Left kidney (tissue), 8 donors: ENCODE measurements at places on chromosomes 12 and 14.
A peak's percentile ranks its signal among the peaks of the same experiment; 100 is the strongest.

DNA sequence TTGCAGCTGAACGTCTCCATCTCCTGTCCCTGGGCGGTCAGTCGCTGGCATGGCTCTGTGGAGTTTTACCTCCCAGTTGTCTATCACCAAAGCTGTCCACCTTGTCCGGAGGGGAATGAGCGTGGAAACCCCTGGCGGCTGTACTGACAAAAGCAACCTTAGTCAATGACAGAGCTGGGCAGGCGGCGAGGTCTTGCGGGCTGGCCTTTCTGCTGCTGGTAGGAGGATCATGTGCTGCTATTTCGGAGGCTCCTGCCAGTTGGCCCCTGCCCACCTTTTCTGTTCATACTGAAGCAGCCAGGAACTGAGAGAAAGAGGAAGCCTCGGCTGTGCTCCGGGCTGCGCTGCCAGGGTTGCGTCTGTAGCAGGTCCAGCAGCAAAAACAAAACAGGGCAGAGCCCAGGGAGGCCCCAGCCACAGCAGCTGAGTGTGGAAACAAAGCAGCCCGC is 57.7 kb downstream of the HMGA2 start:
- peak; percentile 55 for DNase-seq

DNA sequence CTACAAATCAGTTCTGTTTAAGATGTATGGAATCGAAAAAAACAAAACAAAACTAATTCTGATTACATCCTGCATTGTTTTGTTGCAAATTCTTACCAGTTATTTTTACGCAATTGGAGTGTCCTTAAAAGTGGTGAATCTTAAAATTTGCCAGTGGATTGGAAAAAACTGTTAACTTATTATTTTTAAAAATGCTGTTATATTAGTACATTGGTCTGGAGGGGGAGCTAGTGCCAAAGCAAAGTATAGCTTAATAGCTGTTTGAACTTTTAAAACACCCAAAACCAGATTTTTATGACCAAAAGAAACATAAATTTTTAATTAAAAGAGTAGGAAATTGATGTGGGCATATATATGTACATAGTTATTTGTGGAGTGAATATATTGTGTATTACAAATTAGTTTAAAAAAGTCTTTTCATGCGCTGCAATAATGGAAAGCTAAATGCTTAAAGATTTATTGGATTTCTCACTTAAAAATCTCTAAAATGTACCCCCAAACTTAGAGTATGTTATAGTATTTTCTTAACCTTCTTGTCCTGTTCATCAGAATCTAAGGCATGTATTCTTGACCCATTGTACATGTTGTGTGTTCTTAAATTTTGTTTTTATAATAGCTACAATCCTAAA is 2.5 kb downstream of the FUT8 start:
- peak; percentile 22 for DNase-seq

DNA sequence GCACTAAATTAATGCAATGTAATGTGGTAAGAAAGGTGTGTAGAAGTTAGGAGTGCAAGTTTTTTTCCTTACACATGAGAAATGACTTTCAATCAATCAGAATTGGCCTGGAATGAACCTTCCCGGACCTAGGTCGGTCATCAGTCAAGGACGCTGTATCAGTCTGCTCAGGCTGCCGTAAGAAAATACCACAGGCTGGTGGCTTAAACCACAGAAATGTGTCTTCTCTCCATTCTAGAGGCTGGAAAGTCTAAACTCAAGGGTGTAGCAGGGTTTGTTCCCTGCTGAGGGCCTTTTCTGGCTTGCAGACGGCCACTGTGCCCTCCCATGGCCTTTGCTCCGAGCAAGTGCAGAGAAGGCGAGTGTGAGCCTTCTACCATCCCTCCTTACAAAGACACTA is 86.6 kb upstream of the DYNC1H1 start:
- no peak for DNase-seq

- no peak for DNase-seq
These were observed 530.1 kb downstream of the NRXN3 start for GRCh38 chr14:78700236-78700635.

GRCh38 chr14:62694075-62694474 is 351.2 kb downstream of the KCNH5 start:
- DNase-seq: no peak

DNA sequence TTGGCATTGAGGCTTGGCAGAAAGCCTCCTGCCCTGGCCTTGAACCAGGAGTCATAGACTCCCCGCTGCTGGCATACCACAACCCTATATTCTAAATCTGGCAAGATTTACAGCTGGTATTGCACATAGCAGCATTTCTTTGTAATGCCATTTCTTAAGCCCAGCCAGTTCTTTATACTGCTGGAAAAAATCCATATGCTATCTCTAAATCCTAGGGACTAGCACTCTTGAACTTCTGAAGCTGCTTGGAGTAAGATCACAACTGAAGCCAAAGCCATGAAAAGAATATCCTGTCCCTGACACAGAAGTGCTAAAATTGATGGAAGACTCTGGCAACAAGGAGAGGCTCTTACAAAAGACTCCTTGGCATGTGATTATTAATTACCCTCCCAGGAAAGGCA is 89.3 kb downstream of the KCNC2 start:
- DNase-seq: peak; percentile 88

GRCh38 chr12:63103494-63104131 is 47.4 kb downstream of the AVPR1A start:
- no peak for DNase-seq

DNA sequence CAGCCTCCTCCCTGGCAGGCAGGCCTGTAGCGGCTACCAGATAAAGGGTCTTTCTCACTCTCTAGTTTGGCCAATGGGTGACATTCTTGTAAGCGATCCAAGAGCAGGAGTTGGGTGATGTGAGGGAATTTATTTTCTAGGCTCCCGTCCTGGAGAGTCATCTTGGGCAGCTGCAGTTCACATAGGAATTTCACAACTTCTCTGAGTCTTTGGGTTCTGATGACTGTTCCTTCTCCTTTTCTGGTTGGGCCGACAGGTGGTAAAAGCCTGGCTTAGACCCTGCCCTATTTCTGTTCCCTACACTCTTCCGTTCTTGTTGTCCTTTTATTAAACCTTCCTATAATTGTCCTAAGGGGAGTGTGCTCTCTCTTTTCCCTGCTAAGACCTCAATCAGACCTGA is 42.6 kb upstream of the POC1B start:
- DNase-seq: no peak

DNA sequence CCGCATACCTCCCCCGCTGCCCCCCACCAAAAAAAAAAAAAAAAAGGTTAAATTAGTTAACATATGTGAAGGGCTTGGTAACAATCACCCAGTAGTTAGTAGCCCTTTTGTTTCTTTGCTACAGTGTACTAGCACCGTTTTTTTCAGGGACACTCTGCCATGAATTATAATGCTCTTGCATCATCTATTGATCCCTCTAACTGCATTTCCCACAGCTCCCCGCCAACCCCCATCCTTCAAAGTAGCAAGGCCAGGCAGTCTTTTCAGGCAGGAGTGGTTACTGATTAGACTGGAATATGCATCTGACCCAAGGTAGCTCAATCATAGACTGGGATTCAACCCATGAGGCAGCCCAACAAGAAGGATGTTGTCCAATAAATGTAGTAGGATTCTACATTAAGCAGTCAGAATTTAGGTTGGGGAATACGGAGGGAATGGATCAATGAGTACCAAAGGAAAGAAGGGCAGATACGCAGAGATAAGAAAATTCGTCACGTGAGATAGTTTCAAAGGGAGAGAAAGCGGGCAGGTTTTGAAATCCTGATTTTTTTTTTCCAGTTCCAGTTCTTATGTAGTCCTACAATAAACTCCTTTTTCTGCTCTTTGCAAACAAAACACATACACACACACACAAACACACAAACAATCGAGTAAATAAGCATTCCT is 39.8 kb upstream of the CRACR2A start:
- DNase-seq: no peak

DNA sequence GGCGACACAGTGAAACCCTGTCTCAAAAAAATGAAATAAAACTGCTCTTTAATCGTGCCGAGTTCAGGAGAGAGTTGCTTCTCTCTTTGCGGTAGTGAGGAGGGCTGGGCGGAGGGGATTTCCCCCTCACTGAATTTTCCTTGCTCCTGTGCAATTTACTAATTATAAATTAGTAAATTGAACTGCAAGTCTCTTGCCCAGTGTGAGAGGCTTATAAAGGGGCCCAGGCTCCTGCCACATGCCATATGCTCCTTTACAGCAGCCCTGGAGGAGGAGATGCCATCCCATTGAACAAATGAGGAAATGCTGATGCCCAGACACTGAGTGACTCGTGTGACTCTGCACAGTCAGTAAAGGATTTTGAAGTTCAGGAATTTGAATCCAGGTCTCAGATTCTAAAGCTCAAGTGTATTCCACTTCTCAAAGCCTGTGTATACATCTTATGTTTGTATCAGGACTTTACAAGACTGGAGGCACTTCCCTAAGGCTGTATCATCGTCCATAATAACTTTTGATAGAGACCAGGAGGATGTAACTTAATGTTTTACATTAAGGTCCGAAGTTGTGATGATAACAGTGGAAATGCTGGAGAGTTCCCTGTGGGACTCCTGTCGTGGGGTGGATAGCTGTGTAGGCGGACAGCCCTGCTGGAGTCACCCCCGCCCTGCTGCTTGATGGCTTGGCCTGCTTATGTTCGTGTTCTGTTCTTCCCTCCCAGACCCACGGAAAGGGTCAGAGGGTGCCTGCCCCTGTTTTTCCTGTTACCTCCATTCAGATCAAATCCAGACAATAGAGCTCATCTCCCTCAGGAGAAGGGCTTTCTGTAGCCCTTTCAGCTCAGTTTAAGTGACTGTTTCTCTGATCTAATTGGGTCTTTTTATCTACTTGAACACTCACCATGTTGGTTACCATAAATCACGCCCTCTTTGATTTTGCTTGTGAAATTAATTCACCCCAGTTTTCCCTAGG is 13.9 kb downstream of the PELI2 start:
- DNase-seq: no peak

DNA sequence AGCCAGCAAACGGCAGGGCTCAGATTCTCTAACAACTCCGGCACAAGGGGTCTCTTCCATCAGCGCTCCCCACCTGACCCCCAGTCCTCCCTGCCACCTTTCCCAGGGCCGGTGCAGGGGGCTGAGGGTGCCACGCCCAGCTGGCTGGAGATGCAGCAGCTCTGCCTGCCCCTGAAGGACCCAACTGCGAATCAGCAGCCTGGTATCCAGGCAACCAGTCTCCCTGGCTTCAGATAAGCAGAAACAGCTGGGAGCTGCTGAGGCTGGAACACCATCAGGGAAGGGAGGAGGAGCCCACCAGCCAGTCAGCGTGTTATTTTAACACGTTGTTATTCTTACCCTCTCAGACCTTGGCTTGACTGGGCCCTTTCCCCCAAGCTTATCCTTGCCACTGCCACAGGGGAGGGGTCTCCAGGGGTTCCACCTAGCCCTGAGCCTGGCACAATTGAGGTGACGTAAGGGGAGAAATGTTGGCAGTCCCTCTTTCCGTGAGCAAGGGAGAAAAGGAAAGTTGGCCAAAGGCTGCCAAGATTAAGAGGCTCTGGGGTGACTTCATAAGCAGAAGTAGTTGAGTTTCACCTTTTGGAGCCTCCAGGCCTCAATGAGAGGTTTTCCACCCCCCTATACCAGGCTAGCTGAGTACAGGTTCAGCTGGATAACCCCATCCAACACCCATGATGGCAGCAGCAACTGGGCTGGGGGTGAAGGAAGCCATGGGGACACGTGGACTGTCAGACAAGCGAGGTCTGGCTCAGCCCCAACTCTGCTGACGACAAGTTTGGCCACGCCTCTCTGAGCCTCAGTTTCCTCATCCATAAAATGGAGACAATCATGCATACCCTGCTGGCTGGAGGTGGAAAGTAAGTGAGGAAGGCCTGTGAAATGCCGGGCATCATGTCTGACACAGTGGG is 91.1 kb downstream of the IRF2BPL start:
- DNase-seq: no peak

DNA sequence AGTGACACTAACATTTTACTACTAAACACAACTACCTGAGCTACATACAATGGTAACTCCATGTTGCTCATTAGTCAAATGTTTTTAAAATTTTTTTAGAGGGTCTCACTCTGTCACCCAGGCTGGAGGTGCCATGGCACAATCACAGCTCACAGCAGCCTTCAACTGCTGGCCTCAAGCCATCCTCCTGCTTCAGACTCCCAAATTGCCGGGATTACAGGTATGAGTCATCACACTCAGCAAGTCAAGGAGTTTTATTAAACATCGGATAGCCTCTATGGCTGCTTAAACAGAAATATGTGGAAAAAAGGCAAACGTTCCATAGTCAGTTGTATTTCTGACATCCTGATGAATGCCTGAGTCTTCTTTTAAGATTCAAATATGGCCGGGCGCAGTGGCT is 11.1 kb upstream of the NPFF start:
- DNase-seq: no peak

DNA sequence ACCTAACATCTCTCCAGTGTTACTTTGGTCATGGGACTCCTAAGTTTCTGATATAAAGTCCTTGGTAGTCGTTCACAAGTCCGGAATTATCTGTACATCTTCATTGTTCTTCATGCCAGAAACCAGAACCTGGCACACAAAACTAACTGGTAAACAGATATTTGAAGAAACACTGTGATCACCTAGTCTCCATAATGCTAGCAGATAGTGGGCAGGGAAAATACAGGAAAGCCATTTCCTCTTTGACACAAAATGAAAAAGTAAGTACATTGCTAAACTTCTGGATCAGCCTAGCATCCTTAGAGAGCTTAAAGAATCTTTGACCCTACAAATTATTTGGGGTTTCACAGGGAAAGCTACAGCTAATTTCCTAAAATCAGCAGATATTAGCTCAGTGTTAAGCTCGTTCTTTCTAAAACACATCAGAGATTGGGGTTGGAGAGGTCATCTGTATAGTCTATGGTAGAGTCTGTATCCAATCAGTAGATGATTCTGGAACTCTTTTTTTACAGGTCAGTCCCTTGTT is 4.8 kb downstream of the DDIT3 start:
- DNase-seq: no peak

GRCh38 chr12:100643246-100643645 is 69.8 kb downstream of the GAS2L3 start:
- no peak for DNase-seq

- DNase-seq: peak; percentile 58
These were observed 157.4 kb upstream of the C14orf180 start for GRCh38 chr14:104421892-104422828.

GRCh38 chr12:123078120-123078465 is 72.8 kb downstream of the PITPNM2 start:
- no peak for DNase-seq

- no peak for DNase-seq
These were observed 131.0 kb downstream of the TTC8 start for GRCh38 chr14:88955455-88955854.

DNA sequence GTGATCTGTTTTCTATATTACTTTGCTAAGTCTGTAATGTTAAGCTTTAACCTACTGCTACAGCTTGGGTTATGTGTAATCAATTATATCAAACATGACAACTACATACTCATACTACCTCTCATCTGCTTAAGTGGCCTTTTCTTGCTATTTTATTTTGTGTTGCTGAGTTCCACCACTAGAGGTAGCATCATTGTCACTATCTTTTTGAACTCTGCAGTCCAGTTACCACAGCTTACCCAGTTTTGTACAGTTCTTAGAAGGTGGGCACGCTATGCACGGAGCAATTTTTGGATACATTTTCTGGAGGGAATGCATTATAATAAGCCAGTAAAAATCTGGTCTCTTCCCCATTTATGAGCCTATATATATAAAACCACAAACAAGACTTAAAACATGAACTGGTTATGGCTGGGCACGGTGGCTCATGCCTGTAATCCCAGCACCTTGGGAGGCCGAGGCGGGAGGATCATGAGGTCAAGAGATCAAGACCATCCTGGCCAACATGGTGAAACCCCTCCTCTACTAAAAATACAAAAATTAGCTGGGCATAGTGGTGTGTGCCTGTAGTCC is 48.5 kb downstream of the SAV1 start:
- DNase-seq: peak; percentile 19
